ENCODE measurements at places on chromosomes 16 and 17. TPM values are rescaled to one million over a fixed set of nuclear protein-coding genes. Genes with fewer than 3 reads are reported as not detected.

DNA sequence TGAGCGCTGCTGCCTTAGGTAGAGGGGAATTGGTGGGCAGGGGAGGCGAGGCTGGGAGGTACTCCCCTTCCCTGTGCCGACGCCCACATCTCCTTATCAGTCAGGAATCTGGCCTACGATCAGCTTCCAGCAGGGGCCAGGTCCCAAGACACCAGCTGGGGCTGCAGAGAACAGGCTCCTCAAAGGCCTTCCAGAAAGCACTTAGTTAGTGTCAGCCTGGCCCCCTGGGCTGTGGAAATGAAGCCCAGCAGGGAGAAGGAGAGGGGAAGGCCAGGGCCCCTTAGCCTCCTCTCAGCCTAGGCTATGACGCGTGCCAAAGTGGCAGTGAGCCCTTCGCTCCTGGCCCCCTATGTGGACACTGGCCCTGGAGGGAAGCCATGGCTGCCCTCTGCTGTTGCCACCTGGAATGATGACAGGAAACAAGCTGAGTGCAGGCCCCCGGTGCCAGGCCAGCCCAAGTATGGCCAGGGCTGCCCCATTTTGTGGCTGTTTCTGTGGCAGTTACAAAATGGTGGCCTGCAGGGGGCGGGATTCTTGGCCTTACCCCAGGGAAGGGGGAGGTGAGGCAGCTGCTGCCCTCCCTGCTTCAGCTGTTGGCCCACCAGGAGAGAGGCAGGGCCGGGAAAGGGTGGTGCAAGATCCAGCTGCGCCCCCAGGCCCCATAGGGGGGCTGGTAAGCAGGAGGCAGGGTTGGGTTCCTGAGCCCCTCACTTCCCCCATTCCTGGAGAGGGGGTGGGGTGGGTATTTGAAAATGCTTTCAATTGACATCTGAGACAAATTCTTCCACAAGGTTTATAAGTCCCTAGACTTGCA lies 11.3 kb downstream of the TBX4 start:
- no peak for DNase-seq

GPR179 gene
- 0.04 TPM for polyA plus RNA-seq

DNA sequence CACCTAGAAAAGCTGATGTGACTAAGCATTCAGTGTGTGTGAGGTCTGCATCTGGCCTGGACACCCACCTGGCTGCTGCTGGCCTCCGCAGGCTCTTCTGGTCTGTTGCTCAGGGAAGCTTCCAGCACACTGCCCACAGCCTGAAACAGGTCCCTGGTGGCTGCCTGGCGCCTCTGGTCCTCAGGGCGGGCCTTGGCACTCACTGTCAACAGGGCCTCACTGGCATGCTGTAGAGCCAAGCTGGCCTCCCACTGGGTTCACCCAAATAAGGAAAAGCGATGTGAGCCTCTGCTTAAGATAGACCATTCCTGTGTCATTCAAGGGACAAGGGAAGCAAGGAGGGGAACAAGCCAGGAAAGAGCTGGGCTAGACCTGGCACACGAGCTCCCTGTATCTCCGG lies 70.6 kb upstream of the BCO1 start:
- no peak for DNase-seq

DNA sequence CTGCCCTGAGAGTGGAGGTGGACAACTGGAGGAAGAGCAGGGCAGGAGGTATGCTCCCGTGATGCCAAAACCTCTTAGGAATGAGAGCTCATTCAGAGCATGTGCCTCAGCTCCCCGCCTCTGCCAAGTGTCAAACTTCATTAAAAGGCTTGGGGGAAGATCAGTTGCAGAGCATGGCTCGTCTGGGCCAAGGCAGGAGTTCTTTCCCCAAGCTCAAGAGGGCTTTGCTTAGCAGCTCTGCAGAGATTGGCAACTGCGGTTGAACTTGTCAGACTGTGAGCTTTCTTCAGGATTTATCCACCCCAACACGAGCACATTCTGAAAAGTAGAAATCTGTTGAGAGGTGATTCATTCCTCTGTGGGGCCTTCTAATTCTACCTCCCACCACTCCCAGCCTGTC lies 248.1 kb downstream of the HS3ST3A1 start:
- no peak for DNase-seq

CIAPIN1 gene
- polyA plus RNA-seq, result 71.5 TPM

- no peak for DNase-seq
Observed at GRCh38 chr16:67674851-67675578, 8.4 kb downstream of the C16orf86 start.

DNA sequence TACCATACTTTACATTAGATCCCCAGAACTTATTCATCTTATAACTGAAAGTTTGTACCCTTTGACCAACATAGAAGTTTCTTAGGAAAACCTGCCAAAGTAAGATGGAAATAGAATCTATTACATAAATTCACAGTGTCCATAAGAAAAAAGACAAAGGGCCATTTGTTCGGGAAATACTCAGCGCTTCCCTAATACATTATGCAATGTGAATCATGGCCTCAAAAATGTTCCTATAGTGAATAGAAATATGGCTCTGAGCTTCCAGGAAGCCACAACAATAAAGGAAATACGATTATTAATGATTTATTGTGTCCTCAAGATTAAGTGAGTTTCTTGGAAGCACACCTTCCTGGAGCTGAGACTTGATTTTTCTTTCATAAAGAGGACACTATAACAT lies 51.5 kb downstream of the GPRC5B start:
- DNase-seq, result no peak

GFAP gene
- 1.2 TPM for polyA plus RNA-seq

KRT34 gene
- polyA plus RNA-seq, result 0.17 TPM

- DNase-seq, result no peak
Observed at GRCh38 chr17:61150686-61151299, 248.8 kb upstream of the TBX2 start.

PTX4 gene
- 0.07 TPM for polyA plus RNA-seq

GAST gene
- polyA plus RNA-seq, result not detected

DNA sequence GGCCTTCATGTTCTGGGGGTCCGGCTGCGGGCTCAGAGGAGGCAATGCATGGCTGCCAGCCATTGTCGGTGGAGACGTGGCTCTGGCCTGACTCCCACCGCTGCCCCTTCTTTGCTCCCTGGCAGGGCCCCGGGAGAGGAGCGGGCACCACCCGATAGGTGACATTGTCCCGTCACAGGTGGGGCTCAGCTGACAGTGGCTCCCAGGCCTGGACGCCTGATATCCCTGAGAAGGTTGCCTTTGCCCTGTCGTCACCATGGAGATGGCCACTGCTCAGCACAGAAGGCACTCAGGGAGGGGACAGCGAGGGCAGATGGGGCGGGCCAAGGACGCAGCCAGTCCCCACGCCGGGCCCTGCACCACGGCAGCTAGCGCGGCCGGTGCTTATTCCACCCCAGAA lies 42.6 kb downstream of the SOX8 start:
- no peak for DNase-seq

SEZ6 gene
- not detected for polyA plus RNA-seq

TNP2 gene
- not detected for polyA plus RNA-seq

DNA sequence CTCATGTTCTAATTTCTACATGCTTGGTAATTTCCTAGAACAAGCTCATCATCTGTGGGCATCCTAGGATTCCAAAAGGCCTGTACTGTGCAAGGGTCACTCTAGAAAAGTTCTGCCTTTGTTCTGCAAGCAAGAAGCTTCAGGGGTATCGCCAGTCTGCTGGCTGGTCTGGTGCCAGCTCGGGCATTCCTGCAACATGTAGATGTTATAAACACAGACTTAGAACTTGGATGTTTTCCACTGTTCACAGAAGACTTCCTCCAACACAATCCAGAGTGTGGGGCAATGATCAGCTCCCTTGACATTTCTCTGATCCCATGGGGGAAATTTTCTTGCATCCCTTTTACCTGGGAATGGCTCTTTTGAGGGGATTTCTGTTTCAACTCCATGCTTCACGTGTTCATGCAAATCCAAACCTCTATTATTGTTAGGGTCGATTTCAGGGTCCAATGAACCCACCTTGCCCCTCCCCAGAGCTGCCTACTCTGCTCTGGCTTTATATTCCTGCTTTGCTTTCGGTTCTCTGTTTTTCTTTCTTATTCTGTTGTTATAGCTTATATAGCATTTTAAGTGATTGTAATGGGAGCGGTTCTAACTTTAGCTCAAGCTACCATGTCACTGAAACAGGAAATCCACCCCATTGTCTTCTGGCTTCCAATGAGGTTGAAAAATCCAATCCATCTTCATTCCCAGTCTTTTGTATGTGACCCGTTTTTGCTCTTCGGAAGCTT lies 25.3 kb downstream of the UBE2O start:
- DNase-seq, result no peak

TMIGD1 gene
- polyA plus RNA-seq, result not detected

DNA sequence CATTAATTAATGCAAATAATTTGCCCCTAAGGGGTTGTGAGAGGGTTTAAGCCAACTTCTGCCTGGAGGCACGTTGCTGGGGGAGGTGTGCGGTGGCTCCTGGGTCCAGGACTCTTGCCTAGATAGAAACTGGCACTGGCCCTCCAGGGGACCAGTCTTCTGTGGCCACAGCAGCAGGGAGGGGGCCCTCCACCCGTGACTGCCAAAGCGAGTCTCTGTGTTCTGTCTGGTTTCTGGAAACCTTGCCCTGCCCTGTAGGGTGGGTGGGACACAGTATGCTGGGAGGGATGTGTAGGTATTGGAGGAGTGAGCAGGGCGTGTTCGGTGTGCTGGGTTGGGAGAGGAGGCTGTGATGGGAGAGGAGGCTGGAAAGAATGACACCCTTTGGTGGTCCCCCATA lies 78.8 kb downstream of the TBC1D16 start:
- DNase-seq, result no peak

MYL11 gene
- polyA plus RNA-seq, result 0.70 TPM

- DNase-seq, result no peak
Observed at GRCh38 chr16:12188935-12189249, 212.4 kb downstream of the SNX29 start.

- no peak for DNase-seq
Observed at GRCh38 chr17:61397086-61397842, 2.4 kb upstream of the TBX2 start.

- no peak for DNase-seq
Observed at GRCh38 chr16:70692873-70693671, 7.2 kb upstream of the MTSS2 start.

PHKG2 gene
- 37.3 TPM for polyA plus RNA-seq

DNA sequence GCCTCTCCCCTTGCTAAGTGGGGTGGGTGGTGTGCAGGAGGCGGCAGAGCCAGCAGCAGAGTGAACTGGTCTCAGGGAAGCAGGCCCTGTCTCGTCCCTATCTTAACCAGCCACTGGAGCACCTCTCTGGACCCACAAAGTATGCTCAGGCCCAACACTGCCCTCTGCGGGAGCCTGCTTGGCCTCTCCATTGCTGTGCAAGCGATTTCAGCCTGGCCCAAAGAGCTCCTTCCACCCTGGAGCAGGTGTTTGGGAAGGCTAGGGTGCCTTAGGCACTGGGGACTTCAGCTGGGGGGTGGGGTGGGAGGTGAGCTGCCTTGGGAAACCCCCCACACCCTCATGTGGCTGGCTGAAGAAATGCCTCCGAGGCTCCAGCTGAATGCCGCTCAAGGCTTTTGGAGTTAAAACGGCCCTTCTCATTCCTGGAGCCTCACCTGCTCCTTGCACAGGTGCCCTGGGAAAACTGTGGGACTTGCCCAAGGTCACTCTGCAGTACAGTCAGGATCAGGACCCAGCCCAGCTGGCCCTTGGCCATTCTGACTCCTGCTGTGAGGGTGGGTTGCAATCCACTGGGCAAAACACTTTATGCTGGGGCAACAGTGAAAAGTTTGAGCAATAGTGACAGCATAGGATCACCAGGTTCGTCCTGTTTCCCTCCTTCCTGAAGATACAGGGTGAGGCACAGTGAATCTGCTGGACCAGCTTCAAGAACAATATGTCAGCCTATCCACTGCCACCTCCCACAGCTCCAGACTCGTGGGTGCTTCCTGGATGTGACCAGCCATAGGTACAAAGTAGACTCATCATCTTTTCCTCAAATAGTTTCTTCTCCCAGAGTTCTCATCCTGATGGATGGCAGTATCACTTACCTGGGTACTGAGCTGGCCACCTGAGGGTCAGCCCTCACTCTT lies 5.9 kb upstream of the UBE2O start:
- peak; percentile 91 for DNase-seq

MFSD11 gene
- polyA plus RNA-seq, result 17.4 TPM

DNA sequence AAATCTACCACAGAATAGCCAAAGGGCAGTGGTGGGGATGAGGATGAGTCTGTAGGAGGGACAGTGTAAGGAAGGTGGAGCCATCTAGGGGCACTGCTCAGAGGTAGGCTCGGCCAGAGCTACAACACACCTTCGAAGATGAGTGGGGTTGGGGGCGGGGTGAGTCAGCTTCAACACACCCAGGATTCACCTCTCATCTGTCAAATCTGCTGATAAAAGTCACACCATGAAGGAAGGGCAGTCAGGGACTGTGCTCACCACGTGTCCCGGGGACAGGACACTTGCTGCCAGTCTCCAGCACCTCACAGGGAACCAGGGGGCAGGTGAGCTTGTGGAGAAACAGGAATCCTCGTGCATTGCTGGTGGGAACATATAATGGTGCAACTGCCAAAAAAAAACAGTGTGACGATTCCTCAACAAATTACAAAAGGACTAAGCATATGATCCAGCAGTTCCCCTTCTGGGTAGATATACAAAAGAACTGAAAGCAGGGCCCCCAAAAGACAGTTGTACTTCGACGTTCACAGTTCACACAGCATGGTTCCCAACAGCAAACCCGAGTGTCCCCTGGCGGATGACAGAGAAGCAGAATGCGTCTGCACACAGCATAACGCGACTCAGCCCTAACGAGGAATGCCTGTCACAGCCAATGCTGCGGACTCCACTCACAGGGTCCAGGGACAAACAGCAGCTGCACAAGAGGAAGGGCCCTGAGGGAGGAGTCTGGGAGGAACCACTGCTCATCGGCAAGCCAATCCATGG lies 133.1 kb downstream of the ANKRD11 start:
- DNase-seq, result no peak

DNA sequence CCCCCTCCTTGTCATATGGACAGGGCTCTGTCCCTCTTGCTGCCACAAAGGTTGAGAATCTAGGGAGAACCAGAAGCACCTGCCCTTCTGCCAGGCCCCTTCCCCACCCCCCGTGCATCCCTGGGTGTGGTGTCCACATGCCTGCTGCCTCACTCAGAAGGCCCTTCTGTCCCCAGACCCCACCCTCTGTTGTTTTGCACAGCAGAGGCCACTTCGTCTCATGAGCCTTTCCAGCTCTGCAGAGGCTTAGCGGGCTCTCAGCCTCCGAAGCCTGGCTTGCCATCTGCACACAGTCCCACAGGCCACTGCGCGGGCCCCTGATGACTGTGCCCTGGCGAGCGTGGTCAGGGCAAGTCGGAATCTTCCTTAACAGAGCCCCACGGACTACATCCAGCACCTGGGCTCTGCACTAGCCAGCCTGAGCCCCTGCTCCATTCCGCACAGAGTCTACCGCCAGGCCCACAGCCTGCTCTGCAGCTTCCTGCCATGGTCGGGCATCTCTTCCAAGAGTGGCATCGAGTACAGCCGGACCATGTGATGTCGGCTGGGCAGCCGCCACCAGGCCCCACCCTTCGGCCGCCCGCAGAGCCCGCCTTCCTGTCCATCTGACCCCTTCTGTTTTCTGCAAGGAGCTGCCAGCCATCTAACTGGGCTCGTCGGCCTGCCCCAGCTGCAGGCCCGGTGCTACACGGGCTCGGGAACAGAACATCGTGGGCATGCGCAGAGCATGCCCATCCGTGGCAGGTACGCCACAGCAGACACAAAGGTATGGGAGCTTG lies 10.8 kb downstream of the C16orf90 start:
- no peak for DNase-seq

GRCh38 chr16:86991679-86992078 lies 325.5 kb downstream of the C16orf95 start:
- no peak for DNase-seq
